ENCODE measurements at places on chromosomes 16 and 17.
A peak's percentile ranks its signal among the peaks of the same experiment; 100 is the strongest.

DNA sequence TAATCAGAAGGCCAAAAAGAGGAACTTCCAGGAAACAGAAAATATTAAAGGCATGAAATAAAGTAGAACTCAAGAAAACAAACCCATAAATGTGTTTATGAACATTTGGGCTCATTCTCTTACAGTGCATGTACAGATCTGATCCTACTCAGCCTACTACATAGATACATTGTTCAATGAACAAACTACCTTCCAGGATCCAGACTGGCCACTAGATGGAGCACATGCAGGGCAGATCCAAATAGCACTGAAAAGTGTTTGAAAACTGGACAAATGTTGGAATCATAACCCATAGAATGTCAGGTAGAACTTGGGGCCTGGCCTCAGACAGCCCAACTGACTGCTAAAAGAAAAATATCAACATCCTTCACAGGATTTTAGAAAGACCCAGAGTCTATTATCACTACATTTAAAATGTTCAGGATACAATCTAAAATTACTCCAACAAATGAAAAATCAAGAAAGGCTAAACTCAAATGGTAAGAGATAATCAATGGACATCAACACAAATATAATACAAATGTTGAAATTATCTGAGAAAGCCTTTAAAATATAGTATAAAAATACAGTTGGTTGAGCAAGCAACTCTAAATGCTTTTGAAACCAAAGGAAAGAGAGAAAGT lies 122.4 kb upstream of the NUDT7 start:
- peak; percentile 48 for DNase-seq

- peak; percentile 82 for DNase-seq
These were observed 147.4 kb upstream of the TBX2 start for GRCh38 chr17:61251939-61252865.

DNA sequence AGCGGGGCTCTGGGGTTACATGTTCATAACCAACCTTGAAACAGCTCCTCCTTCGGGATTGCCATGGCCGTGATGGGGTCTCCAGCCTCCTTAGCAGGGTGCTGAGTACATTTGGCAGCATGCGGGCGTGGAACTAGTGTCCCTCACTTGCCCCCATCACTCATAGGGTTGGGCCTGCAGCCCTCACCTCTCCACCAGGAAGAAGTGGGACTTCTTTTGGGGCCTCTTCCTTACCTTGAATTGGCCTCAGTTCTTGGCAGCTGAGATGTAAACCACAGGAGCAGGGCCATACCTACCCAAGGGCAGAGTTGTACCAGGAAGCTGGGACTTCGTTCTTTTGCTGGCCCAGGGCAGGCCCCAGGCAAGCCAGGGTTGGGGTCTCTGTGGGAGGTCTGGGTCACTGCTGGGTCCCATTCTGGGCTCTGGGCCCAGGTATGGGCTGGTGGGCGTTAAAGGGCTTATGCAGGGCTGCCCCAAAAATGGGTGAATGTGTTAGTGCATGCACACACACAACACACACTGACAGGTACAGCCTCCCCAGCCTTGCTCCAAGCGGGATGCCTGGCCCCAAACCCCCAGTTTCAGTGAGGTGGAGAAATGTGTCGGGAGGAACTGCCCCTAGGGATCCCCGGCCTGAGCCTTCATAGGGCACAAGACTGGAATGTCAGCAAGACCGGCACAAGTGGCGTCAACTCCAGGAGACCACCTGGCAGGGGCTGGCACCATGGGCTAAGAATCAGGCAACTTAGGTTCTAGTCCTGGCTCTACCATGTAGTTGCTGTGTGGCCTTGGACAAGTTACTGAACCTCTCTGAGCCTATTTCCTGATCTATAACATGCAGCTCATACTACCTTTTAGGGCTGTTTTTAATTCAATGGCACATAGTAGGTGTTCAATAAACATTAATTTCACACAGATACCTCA lies 3.9 kb upstream of the KRT15 start:
- no peak for DNase-seq

DNA sequence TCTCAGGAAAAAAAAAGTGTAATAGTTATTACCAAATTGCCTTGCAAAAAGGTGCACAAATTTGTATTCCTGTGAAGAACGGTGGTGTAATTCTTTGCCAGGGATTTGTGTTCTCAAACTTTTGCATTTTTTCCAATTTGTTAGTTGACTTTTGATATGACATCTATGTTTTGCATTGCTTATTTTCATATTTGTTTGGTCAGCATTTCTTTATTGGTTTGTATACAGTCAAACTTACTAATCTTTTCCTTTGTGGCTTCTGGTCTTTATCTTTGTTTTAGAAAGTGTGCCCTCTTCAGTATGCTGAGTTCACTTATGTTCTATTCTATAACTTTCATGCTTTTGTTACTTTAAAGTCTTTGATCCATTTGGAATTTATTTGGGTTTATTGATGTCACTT lies 226.2 kb upstream of the ZFHX3 start:
- DNase-seq: no peak

GRCh38 chr16:27703121-27703520 lies 153.2 kb downstream of the KATNIP start:
- DNase-seq: no peak

DNA sequence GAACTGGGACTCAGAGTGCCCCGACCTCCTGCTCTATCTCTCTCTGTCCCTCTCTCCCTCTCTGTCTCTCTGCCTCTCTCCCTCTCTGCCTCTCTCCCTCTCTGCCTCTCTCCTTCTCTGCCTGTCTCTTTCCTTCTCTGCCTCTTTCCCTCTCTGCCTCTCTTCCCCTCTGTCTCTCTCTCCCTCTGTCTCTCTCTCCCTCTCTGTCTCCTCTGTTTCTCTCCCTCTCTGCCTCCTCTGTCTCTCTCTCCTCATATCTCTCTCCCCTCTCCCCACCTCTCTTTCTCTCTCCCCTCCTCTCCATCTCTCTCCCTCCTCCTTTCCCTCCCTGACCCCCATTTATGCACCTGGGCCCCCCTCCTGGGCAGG lies 32.7 kb downstream of the TNFRSF13B start:
- DNase-seq: no peak

DNA sequence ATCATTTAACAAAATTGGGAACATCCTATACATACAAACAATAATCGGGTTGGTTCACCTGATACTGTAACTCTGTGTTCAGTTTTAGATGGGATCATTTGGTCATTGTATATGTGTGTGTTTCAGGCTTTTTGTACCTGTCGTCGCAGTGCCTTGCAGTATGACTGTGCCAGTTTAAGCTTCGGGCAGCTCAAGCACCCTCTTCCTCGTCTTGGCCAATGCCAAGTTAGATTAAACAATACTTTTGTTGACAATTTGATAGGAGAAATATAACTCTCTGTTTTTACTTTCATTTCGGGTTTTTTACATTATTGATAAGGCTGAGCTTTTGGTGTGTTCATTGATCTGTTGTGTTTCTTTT lies 37.0 kb upstream of the ARHGAP17 start:
- DNase-seq: no peak

- DNase-seq: no peak
These were observed at the start of gene SAMD14 for GRCh38 chr17:50129728-50130558. Gene SAMD14 (minus strand): TSS chr17:50130160. CDS start chr17:50124959, 5,201 bp downstream.

GRCh38 chr17:32876417-32877163 lies at the start of gene MYO1D:
Gene MYO1D (minus strand): TSS chr17:32877124. CDS start chr17:32876872, 252 bp downstream.
- DNase-seq: peak; percentile 54

DNA sequence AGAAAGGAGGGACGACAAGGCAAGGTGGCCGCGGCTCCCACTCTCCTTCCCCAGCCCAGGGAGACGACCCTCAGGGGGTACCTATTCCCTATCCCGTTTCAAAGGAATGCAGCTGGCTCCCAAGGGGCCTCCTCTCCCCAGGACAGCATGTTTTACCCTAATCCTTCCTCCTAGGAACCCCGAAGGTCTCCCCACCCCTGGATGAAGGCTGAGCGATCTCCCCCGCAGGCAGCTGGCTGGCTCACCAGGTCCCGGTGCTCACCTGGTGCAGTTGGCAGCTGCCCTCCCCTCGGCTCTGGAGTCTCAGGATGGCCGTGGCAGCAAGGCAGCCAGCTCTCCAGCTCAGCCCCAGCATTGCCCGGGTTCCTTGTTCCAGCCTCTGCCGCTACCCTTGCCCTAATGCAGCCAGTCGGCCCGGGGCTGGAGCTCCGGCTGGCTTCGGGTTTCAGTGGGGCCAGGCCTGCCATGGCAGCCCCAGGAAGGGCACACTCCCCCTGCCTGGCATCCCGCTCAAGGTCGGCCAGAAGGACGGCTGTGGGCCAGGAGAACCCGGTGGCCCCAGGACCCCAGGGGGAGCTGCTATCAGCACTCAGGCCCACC lies 4.6 kb downstream of the CLUH start:
- no peak for DNase-seq

DNA sequence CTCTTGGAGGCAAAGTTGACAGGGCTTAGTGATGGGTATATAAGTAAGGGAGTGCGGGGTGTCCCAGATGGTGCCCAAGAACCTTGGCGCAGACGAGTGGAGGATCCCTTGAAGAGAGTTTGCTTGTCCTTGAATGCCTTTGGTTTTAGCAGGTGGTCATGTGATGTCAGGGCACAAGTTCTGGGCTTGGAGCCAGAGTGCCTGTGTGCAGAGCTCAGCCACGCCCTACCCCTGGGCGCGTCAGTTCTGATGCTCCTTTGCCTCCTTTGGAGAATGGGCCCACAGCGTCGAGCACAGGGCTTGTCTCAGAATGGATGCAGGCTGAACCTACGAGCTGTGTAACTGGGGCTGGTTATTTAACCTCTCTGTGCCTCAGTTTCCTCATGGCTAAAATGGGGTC lies 412.2 kb upstream of the EEF2KMT start:
- DNase-seq: peak; percentile 48

- DNase-seq: no peak
These were observed 28.6 kb upstream of the PAFAH1B1 start for GRCh38 chr17:2564877-2565276.

- peak; percentile 95 for DNase-seq
These were observed 10.9 kb downstream of the COPZ2 start for GRCh38 chr17:48026502-48027321.

DNA sequence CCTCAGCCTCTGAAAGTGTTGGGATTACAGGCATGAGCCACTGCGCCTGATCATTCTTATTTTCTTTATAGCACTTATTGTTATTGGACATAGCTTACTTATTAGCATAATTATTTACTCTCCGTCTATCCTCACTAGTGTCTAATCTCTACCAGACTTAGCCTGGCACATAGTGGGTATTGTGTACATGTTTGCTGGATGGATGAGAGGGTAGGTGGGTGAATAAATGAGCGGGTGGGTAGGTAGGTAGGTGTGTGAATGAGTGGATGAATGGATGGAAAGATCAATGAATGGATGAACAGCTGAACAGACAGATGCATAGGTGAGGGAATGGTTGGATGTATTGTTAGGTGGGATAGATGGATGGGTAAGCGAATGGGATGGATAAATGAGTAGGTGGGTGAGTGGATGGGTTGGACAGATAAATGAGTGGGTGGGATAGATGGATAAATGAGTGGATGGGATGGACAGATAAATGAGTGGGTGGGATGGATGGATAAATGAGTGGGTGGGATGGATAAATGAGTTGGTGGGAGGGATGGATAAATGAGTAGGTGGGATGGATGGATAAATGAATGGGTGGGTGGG lies 51.9 kb downstream of the ABCC6 start:
- DNase-seq: no peak

DNA sequence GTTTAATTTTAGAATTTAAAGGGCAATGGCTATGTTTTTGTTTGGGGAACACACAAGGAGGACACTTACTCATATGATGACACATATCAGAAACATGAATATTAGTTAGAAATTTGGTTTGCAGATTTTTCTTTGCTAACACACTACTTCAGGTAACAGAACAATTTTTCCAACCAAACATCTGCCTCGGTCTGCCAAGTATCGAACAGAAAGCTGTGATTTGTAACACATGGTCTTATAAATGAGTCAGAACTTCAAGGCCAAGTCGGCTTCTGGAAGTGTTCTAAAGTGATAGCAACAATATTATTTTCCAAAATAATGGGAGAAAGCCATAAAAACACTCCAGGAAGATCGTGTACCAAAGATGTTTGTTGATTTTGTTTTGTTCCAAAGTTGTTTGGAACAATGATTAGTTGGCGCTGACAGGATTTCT lies 75.9 kb upstream of the PMFBP1 start:
- DNase-seq: no peak

GRCh38 chr16:79716645-79717332 lies 116.3 kb upstream of the MAF start:
- DNase-seq: peak; percentile 58

- no peak for DNase-seq
These were observed 36.0 kb upstream of the ICAM2 start for GRCh38 chr17:64056269-64057005.

- peak; percentile 96 for DNase-seq
These were observed at the start of gene PRKCB for GRCh38 chr16:23835390-23836077. Gene PRKCB (plus strand): TSS chr16:23835983.

DNA sequence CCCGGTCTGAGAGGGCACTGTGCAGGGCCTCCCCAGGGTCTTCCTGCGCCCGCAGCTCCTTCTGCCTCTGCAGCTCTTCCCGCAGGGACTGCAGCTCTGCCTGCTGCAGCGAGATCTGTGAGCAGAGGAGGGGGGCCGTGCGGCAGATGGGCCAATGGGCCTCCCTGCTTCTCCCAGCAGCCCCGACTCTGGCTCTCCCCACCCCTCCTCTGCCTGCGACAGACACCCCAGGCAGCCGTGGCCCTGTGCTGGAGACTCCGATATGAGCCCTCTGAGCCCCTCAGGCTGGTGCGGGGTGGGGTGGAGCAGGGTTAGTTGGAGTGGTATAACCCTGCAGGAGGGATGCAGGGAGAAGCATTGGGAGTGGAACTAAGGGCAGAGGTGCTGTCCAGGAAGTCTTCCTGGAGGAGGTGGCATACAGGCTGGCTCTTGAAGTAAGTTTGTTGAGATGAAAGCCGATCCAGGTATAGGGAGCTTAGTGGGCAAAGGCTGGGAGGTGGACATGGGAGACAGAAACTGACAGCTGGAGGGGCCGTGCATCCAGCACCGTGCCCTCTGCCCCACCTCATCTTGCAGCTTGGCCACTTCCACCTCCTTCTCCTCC lies 5.0 kb downstream of the THOC6 start:
- no peak for DNase-seq

GRCh38 chr16:85330006-85330693 lies 217.9 kb upstream of the CIBAR2 start:
- no peak for DNase-seq

GRCh38 chr17:1224330-1224729 lies 44.5 kb upstream of the ABR start:
- no peak for DNase-seq

DNA sequence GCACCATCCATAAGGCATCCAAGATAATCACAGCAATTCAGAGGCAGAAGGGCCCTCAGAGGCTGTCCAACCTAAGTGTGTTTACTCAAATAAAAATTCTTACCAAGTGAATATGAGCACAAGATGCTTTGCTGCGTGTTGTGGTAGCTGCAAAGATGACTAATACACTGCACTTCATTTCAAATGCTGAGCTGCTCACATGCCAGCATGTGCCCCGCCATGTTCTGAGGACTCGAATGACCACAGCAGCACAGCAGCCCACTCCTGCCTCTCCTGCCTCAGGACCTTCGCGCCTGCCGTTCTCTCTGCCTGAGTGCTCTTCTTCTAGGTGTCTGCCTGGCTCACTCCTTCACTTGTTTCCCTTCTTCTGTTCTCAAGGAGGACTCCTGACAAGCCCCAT lies 19.0 kb downstream of the PIK3R5 start:
- DNase-seq: no peak

GRCh38 chr16:48054881-48055601 lies 100.8 kb downstream of the ABCC12 start:
- DNase-seq: peak; percentile 48

- no peak for DNase-seq
These were observed 878 bp upstream of the RNF157 start for GRCh38 chr17:76241204-76241538.
